ENCODE measurements at places on chromosomes 11 and 22.

- no peak for DNase-seq
Measured at GRCh38 chr22:42651134-42651533, 1.9 kb upstream of the CYB5R3 start.

DNA sequence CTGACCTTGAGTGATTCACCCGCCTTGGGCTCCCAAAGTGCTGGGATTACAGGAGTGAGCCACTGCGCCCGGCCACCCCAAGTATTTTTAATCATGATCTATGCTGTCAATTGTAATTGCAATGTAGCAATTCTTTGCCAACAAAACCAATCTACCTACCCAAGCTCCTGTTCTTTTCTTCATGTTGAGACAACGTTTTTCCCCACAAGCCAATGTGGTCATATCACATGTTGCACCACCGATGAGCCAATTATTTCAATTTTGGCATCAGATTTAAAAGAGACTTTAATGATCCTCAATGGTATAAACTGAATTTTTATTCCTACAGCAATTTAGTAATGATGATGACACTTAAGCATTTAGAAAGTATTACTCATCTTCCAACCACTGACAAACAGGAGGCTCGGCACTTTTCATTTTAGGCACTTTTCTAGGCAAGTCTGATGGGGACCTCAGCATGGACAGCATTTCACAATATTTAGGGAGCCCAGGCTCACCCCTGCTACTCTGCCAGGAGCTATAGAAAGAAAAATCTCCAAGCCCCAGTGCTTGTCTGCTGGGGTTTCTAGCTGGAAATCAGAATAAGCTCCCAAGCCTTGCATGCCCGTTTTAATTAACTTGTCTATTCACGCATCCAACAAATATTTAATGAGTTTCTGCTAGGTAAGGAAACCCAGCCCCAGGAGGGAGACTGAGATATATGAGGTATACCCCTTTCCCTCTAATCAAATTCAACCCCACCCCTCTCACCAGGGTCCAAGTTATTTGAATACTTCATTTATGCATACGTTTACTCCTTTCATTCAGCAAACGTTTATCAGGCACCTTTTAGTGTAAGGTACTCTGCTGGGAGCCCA lies 291.4 kb downstream of the ST3GAL4 start:
- DNase-seq = no peak

DNA sequence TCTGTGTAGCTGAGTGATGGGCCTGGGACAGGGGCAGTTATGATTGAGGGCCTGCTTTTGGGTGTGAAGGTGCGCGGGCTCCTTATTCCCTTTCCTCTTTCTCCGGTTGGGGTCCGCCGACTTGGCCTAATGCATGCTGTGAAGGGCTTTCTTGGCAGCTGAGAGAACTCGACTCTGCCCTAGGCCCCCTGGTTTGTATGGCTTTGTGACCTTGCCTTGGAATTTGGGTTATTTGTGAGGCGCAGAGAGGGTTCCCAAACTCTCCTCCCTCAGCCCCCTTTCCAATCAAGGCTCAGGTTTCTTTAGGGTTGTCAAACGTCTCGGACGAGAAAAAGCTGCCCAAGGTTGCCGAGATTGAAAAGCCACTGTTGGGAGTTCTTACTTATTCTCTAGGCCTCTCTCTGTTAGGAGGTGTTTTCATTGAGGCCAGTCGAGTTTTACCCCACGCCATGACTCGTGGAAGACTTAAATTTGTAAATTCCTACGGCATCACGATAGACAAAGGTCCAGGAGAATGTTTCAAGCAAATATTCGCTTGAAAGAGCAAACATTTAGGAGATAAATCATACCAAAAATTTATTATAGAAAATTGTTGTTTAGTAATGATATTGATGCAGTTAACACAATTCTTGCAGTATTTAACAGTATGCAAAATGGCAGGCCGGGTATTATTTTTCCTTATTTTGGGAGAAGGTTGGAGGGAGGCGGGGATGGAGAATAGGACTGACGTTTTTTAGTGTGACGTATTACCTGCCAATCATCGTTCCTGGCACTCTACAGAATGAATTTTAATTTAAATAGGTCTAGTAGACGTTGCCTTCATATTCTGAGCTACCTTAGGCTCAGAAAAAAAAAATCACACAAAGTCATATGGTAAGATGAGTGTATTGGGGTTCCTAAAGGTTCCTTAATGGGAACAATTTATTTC lies 689 bp downstream of the PDHX start:
- no peak for DNase-seq

- no peak for DNase-seq
Measured at GRCh38 chr11:122755409-122755808, 82.9 kb upstream of the CRTAM start.

DNA sequence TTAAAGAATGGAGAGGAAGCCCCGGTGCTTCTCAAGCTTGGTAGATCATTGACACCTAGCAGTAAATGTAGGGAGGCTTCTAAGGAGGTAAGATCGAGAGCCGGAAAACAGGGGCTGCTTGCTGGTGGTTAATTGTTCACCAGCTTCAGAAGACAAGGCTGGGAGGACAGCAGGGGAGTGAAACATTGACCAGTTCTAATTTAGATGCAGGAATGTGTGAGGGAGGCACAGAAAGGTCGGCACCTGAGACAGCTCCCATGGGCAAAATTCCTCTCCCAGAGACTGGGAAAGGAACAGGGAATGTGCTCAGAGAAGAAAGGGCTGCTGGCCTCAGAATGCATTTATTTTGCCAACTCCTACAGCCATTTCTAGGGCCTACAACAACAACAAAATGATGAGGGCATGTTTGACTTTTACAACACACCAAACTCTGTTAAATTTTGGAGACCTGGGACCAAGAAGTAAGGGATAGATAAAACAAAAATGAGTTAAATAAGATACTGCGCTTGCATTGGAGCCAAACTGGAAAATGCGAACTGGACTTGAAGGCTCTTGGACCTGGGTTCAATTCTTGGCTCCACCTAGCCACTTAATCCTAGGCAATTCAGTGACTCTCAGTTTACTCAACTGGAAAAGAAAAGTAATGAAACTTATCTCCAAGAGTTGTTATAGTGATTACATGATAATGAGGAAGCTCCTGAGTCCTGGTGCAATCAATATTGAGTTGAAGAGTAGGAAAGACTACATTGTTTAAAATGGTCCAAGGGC lies 31.0 kb downstream of the FZD4 start:
- DNase-seq = no peak

DNA sequence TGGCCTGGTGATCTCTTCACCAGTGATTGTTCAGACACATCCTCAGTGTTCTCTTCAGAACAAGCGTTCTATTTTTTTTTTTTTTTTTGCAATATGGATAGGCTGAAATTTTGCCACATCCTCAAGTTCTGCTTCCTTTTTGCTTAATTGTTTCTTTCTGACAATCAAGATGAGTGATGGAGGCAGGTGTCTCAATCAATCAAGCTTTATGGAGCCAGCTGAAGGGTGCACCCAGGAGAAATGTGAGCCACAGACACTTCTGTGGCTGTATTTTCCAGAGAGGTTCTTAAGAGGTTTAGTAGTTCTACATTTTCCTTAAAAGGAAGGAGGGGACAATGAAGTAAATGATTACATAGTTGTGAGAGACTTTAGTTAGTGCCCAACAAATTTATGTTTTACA lies 43.9 kb upstream of the ASPHD2 start:
- no peak for DNase-seq

DNA sequence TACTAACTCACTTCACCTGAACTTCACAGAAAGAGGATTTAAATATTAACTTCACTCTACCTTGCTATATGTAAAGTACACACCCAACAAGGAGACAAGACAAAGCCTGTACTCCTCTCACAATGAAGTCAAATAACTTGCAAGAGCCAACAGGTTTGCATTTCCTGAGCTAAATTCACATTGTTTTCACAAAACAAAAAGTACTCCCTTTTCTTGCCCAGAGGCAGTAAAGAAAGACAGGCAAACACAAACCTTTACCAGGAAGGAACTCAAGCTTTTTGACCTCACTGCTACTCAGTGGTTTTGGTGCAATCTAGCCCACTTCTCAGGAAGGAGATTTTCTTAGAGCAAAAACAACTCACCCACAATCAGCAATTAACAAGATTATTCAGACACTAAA lies 15.7 kb downstream of the USP28 start:
- DNase-seq = no peak

GRCh38 chr11:47961383-47961782 lies 19.0 kb upstream of the PTPRJ start:
- no peak for DNase-seq

GRCh38 chr11:70240337-70240736 lies 30.2 kb upstream of the PPFIA1 start:
- DNase-seq = no peak

DNA sequence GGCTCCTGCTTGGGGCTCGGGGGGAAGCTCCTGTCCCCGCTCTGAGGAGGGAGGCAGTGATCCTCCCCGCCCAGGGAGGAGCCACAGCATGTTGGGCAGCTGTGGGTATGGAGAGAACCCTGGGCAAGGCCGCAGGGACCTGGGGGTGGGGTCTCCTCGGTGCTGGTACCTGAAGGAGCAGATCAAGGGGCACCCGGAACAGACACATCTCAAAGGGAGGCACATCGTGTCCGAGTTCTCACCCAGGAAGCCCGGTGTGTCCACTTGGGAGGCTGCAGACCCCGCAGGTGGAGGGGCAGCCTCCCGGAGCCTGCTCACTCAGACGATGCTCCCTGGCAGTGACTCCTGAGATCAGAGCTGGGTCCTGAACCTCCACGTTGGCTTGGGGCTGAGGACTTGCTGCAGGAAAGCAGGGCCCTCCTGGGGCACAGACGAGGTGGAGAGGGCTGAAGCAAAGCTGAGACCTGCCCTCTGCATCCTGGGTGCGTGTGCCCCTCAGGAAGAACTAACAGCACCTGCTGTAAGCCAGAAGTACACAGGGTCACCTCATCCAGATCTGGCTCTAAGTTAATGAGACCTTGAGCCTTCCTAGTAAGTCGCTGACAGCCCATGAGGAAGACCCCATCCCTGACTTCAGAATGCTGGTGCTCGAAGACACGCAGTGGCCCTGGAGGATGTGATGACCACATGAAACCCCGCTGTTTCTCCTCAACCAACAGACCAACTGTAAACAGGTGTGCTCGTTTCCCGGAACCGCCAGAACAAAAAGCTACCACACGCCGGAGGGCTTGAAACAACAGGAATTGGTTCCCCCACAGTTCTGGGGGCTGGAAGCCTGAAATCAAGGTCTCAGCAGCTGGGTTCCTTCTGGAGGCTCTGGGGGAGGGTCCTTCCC lies 5.9 kb upstream of the OSBPL5 start:
- no peak for DNase-seq

GRCh38 chr11:45215098-45215865 lies 68.8 kb downstream of the PRDM11 start:
- DNase-seq = no peak

DNA sequence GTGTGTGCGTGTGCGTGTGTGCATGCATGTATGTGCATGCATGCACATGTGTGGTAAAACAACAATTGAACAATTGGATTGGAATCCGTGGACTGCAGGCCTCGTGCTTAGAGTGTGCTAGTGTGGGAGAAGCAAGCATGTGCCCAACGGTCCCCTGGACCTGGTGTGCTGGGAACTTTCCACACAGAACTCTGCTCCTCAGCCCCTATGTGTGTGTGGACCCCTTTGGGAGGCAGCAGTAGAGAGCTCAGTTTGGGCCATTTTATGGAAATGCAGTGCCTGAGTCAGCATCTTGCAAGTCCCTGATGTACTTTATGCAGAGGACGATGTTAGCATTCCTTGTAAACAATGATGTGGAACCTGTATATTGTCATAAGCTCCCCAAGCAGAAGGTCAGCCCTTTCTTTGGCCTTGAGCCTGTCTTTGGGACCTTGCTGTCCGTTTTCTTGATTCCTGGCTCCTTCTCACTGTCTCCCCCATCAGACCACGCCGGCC lies 167.3 kb downstream of the TBC1D22A start:
- no peak for DNase-seq

DNA sequence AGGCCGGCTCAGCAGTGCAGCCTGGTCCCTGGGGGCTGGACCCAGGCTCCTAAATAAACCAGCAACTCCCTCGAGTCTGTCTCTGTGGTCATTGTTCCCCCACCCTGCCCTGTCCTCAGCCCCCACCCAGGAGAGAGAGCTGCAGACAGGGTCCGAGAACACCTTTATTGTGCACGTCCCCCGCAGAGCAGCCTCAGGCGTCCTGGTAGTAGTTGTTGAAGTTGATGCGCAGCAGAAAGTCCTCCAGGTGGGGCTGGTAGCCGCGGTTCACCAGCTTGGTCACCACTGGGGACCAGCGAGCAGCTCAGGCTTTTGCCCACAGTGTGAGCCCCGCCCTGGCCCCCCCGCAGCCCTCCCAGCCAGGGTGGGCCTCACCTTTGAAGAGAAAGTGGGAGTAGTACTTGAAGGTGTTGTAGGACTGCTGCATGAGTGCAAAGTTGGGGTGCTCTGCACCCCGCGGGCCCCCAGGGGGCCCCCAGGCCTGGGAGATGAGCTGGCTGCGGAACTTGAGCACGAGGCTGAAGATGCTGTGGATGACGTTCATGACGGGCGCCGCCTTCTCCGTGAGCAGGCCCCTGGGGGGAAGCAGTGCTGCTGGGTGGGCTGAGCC lies 16.8 kb downstream of the SELENOO start:
- DNase-seq = no peak

DNA sequence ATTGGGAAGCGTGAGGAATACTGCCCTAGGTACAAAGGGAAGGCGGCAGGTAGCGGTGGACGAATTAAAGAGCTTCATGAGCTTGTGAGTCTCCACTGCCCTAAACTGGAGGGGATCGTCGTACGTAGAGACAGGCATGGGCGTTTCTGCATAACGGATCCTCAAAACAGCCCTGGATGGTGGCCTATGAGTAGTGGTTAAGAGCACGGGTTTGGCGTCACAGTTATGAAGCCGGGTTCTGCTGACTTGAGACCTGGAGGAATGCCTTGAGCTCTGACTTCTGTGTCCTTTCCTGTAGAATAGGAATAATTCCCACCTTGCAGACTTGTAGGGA lies 335 bp downstream of the TMEM138 start:
- no peak for DNase-seq

GRCh38 chr11:605286-606129 lies 10.2 kb downstream of the IRF7 start:
- no peak for DNase-seq

GRCh38 chr11:114401311-114401710 lies 845 bp downstream of the RBM7 start:
- no peak for DNase-seq

- no peak for DNase-seq
Measured at GRCh38 chr22:24133187-24133965, 47.9 kb upstream of the SUSD2 start.

DNA sequence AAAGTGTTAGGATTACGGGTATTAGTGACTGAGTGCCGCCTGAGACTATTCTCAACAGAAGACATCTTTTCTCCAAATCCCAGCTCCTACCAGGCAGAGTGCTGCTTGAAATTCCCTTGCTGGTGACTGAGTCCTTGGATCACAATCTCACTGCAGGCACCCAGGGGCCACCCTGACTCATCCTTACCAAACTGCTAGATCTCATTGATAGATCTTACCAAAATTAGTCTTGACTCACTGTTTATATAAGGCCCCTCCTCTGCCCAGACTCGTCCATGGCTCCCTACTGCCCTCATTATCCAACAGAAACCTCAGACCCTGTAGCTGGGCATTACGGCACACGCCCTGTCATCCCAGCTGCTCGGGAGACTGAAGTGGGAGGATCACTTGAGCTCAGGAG lies 14.7 kb downstream of the TBC1D10A start:
- no peak for DNase-seq

Data from stimulated activated CD4-positive, alpha-beta T cell treated with anti-CD3 and anti-CD28 coated beads, Interleukin-1b, Interleukin-23, amount 100 ng/mL, for 24 hours (primary cell).